ENCODE measurements at places on chromosomes 11 and 22.

DNA sequence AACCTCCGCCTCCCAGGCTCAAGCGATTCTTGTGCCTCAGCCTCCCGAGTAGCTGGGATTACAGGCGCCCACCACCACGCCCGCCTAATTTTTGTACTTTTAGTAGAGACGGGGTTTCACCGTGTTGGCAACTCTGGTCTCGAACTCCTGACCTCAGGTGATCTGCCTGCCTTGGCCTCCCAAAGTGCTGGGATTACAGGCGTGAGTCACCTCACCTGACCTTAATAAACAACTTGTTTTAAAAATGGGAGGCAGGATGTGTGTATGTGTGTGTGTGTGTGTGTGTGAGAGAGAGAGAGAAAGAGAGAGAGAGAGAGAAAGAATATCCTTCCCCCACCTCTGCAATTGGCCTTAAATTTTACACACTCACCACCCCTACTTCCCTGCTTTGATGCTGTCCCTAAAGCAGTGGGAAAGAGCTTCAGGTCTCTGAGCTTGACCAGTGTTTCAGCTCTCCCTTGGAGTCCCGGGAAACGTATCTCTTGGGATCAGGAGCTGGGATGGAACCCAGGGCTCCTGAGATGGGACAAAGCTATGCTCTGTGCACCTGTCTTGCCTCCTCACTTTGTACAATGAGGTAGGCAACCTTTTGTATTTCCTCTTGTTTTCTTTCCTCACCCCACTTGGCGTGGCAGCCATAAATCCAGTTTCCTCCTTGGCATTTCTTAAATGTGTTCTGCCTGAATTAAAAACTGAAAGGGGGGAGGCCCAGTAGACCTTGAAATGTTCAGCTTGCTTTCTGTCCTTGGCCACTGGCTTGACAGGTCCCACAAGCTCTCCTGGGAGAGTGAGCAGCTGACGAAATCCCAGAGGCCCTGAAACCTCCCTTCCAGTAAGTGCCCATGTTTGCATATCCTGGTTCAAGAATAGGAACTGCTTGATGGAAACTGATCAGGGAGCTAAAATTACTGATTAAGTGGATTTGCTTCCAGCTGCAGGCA, 17.8 kb upstream of the XBP1 start:
- no peak for DNase-seq

GRCh38 chr11:36426226-36426848, 83.7 kb downstream of the TRAF6 start:
- no peak for DNase-seq

DNA sequence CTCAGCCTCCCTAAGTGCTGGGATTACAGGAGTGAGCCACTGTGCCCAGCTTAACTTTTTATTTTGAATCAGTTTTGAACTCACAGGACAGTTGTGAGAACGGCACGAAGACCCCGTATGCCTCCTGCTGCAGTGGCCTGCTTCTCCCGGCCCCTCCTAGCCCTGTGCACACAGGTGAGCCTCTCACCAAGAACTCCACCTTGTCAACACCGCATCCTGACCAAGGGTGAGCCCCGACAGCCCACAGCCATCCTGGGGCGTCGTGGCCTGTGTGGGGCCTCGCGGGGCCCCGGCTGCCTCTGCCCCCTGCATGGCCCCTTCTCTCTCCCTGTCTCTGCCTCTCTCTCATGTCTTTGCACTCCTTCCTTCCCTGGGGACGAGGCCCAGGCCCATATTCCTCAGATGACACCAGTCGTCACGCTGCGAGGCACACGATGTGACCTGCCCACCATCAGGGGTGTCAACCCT, 38.8 kb downstream of the GNB1L start:
- DNase-seq, result no peak

GRCh38 chr11:128021349-128022006, 565.9 kb downstream of the ETS1 start:
- no peak for DNase-seq

DNA sequence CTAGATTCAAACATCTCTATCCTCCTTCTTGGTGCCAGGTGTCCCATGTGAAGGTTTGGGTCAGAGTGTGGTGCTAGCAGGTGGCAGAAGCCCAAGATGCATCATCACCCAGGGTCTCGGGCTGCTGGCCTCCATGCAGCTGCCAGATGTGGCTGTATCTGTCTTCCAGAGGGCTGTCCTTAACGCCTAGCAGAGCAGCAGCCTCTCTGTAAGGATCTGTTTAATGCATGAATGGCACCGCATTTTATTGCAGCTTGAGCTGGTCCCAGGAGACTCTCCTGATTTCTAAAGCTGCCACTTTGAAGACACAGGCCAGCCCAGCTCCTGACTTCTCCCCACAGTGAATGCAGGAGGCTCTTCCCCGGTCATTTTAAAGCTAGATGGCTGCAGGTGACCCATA, 26.3 kb downstream of the SLC1A2 start:
- no peak for DNase-seq

DNA sequence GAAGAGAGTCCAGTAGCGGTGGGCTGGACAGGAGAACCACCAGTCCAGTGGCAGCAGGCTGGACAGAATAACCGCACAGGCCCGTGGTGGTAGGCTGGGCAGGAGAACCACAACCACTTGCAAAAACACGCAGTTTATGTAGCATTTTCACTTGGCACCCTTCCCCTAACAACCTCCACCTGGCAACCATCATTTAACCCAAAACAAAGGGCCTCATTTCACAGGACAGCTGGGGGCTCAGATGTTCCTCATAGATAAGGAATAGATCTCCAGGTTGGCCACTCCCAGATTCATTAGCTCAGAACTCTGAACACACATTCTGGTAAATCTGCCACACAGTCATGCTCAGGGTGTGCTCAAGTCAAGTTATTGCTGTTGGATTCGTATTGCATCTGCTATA, 41.2 kb downstream of the SYTL2 start:
- no peak for DNase-seq

DNA sequence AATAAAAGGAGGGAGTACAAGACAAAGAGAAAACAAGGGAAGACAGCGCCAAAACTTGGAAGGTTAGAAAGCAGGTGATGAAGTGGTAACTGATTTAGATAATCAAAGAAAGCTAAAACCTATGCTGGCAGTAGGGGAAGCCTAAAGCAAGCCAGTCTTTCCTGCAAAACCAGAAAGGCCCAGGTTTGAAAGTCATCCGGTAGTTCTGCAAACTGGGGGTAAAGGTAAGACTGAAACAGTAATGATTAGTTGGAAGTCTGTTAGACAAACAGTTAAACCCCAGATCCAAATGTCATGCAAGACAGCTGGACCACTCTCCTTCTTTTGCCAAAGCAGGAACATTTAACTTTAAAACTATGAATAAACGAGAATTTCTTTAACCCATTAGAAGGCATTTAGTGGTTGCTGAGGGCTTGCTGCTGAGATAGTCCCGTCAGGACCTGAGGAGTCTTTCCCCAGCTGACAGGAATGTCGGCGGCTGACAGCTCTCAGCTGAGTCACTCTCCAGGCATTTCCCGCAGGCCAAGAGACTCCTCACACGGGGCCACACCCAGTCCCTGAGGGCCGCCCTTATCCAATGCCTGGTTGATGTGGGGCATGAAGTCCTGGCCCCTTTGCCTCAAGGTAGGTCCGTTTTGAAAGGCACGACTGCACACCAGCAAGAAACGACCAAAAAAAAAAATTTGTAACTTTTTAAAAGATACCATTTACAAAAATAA, 36.3 kb upstream of the CFAP300 start:
- DNase-seq, result no peak

DNA sequence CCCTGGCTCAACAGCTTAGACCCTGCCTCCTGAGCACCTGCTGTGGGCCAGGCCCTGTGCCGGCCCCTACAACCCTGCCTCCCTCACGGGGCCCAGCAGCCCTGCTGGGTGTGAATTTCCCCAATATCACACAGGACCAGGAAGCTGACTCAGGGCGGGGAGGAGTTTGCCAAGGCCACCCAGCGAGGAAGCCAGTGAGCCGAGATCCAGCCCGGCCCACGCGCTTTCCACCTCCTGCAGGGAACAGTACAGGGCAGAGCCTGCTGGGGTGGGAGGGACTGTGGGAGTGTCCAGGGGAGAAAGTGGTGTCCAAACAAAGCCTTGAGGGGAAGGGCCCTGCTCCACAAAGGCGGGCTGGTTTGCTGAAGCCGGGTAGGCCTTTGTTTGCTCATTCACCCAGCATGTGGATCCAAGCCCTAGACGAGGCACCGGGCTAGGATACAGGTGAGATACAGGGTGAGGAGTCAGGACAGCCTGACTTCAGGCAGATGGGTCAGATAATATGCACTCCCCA, 26.8 kb downstream of the RPL3 start:
- DNase-seq, result no peak

DNA sequence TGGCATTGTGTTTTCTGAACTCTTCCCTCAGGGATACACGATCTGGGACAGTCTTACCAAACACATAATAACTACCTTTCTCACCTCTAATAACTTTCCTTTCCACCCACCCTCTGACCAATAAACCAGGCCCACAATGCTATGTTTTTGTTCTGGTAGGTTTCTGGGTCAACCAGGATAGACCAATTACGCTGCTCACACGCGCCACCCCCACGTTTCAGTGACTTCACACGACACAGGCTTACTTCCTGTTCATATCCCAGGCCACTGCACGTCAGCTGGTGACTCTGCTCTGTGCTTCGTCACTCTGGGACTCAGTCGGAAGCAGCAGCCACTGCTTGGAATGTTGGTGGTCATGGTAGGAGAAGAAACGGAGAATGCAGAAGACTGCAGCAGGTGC, 2.5 kb downstream of the KRTAP5-4 start:
- DNase-seq, result no peak

DNA sequence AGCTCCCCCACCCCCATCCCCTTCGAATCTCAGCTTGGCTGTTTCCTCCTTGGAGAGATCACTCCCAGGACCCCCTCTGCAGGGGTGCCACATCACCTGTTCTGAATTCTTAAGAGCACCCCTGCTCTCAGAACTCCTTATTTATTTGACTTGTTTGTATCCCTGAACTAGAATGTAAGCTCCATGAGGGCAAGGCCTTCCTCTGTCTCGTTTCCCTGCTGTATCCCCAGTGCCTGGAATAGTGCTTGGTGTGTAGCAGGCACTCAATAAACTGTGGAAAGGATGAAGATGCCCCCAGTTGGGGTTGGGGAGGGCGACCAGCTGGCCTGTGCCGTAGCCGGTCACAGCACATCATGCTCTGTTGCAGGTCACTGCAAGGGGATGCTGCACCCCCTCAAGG, 3.6 kb upstream of the MDK start:
- no peak for DNase-seq

DNA sequence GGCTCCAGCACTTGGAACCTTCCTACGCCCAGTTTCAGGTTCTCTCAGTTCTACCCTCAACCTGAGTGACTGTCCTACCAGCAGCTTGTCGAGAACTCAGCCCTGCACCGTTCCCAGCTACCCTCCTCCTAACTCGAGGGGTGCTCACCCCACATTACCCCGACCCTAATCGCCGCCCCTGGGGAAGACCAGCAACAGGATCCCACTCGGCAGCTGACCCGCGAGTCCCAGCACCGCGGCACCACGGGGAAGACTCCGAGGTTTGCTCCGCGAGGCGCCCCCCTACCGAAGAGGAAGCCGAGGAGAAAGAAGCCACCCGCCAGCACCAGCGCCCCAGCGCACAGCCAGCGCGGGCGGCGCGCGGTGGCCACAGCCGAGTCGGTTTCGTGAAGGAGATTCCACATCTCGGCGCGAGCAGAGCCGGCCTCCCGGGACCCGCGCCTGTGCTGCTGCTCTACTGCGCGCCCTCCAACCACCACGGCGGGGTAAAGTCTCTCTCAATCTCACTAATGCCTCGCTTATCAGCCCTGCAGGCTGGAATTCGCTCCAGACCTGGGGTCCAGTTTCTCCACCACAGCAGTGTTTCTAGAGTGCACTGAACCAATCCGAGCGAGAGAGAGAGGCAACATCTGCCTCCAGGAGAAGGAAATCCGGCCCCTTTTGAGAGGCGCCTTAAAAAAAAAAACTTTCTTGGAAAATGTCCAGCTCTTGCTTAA, at the start of gene FOLH1:
Gene FOLH1, minus strand, starts transcription at position 597 of the 716 bp plus-strand sequence. Its CDS starts 193 bp downstream, at position 404.
- no peak for DNase-seq

GRCh38 chr11:116406042-116406441, 366.7 kb downstream of the BUD13 start:
- no peak for DNase-seq

GRCh38 chr11:72226701-72227100, 2.1 kb downstream of the INPPL1 start:
- no peak for DNase-seq

DNA sequence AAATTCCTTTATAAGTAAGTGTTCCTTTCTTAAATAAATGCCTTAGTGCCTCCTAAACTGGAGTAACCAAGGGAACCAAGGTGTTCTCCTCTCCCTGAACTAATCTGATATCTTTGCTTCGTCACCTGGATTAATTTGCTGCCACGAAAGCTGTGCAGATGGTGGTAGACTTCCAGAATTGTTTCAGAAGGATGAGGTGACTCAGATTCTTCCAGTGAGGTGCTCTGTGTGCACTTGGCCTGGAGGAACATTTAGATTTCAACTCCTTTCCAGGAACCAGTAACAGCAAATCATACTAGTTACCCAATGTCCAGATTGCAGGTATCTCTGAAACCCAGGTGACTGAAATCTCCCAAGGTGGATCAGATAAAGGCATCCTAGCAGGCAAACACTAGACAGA, 181.9 kb downstream of the FAT3 start:
- DNase-seq, result no peak

- no peak for DNase-seq
These were observed 186.3 kb downstream of the C11orf91 start for GRCh38 chr11:33514079-33514925.

- no peak for DNase-seq
These were observed 40.4 kb upstream of the AKIP1 start for GRCh38 chr11:8870411-8871170.

GRCh38 chr11:112885744-112886433, 75.3 kb upstream of the NCAM1 start:
- DNase-seq, result no peak

DNA sequence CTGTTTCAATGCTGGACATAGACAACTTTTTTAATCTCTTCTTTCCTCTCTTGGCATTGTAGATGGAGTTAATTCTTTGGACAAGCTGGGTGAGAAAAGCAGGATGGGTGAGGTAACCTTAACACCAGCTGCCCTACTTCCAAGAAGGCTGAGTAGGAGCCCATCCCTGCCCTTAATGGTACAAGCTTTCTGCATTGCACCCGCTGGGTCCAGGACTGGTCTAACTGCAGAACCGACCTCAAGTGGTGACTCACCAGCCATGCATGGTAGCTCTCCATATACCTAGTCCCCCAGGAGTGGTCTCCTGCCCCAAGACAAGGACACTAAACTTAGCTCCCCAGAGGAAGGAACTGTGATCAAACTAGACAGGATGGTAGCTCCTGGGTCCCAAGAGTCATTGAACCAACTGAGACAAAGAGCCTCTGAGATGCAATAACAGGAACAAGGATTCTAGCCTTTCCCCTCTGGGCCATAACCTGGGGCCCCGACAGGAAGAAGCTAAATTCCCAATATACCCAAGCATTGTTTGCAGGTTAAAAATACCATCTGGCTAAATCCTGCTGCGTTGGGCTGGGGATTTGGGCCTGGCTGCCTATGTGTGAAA, 32.1 kb downstream of the RPL27A start:
- no peak for DNase-seq

- DNase-seq, result no peak
These were observed 131.0 kb downstream of the MORC2 start for GRCh38 chr22:30837531-30837930.

GRCh38 chr11:85766721-85767161, 44.2 kb downstream of the SYTL2 start:
- DNase-seq, result no peak

- DNase-seq, result no peak
These were observed 89.3 kb downstream of the GRIA4 start for GRCh38 chr11:105699203-105699602.

Data from stimulated activated CD4-positive, alpha-beta T cell treated with anti-CD3 and anti-CD28 coated beads, Interleukin-1b, Interleukin-23, amount 100 ng/mL, for 24 hours (primary cell).